ENCODE measurements at places on chromosomes 12 and 14.

DNA sequence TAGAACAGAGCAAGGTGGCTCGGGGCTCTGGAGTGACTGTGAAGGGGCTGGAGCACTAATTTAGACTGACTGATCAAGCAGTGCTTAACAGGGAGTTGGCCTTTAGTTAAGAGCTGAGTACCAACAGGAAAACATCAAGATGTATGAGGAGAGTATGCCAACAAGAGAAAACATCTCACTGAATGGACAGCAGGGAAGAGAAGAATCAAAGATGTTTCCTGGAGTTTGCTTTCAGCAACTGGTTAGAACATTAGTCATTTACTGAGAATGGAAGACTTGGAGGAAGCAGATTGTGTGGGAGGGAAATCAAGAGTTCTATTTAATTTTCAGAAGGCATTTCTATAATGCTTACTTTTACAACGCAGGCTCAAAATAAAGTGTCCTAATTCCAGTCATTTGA, 259.3 kb downstream of the ADAMTS20 start:
- no peak for DNase-seq

- DNase-seq = no peak
These were observed 32.9 kb downstream of the EVL start for GRCh38 chr14:100098171-100098570.

GRCh38 chr12:26360062-26360461, 164.7 kb downstream of the SSPN start:
- DNase-seq = no peak

DNA sequence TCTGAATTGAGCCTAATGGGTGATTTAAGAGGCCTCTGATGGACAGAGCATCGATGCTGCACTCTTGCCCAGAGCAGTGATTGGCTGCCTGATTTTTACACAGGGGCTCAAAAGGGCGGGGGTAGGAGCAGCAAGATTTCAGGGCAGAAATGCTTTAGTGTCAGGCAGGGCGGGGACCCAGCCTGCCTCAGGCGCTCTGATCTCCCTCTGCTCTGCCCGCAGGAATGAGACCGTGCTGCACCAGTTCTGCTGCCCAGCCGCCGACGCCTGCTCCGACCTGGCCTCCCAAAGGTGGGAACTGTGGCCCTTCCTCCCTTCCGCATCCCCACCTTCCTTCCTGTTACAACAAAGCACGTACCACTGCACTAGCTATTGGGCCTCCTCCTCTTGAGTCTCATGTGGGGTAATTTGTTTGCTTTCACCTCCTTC, 32.4 kb downstream of the IQSEC3 start:
- DNase-seq = no peak

DNA sequence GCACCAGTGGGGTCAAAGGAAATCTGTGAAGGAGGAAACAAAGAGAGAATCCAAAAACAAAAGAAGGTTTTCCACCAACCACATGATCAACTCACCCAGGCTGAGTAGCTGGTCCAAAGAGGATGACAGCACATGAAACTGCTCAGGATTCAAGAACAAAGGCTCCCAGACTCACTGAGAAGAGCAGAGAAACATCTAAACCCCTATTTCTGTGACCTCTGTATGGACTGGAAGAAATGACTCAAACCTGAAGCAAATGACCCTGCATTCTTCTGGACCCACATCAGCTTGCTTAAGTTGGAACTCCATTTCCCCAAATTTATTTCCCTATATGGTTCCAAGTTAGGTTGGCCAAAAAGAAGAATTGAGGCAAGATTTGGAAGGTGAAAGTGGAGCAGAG, 26.3 kb downstream of the TC2N start:
- no peak for DNase-seq

- no peak for DNase-seq
These were observed 432.6 kb downstream of the C12orf50 start for GRCh38 chr12:87596636-87597035.

- peak; percentile 29 for DNase-seq
These were observed 124.9 kb upstream of the ATXN7L3B start for GRCh38 chr12:74412606-74413230.

DNA sequence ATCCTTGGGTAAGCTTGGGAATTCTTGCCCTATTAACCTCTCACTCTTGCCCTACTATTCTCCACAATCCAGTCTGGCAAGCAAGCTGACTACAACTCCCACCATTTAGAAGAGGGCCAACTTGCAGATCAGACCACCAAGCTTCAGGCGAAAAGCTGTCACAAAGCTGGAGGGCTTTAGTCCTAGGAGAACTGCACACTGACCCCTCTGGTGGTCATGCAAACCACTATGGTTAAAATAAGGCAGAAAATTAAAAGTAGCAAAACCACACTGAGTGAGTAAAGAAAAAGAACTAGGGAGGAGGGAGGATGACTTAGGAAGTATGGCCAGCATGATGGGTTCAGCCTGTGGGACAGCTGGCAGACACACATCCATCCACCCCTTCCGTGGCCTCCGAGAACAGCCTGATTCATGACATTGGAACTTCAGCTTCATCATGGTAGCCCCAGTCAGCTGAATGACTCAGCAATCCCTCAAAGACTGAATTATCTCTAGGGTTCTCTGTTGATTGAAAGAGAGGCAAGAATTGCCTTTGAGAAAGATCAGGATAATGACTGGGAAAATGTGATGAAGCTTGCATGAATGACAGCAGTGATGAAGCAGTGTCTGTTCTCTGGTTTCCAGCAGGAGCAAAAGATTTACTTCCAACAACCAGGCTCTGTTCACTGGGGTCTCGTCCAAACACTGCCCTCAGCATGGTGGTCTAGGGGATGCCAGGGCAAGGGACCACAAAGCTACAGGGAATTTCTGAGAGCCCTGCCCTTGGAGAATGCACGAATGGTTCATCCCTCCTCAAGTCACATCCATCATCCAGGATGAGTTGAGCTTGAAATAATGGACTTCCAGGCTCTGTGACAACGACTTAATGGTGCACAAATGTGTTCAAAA, 24.4 kb downstream of the PITPNM2 start:
- DNase-seq = peak; percentile 73

DNA sequence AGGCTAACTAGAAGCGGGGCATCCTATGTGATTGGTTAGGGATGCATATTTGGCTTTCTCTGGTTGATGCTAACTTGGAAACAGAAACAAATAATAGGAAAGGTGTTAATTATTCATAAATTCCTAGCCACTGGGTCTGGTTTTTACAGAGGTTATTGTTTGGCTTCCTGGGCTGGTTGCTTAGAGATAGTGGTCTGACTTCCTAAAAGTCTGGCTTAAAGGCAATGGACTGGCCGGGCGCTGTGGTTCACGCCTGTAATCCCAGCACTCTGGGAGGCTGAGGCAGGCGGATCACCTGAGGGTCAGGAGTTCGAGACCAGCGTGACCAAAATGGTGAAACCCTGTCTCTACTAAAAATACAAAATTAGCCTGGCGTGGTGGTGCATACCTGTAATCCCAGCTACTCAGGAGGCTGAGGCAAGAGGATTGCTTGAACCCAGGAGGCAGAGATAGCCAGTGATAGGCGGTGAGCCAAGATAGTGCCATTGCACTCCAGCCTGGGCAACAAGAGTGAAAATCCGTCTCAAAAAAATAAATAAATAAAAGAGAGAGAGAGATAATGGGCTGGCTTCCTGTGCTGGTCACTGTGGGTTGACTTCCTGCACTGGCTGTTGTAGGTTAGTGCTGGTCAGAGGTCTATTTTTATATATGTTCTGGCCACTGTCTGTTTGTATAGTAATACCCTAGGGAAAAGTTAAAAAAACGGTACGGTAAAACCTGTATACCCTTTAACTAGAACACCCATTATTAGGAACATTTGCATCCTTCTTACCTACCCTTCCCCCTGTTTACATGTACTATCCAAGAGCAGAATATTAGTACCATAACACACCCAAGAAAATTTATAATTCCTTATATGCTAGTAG, 24.1 kb downstream of the OR6S1 start:
- no peak for DNase-seq

GRCh38 chr12:24739106-24739779, 209.7 kb downstream of the BCAT1 start:
- no peak for DNase-seq

- DNase-seq = no peak
These were observed 100.4 kb downstream of the EFCAB11 start for GRCh38 chr14:89853936-89854693.

DNA sequence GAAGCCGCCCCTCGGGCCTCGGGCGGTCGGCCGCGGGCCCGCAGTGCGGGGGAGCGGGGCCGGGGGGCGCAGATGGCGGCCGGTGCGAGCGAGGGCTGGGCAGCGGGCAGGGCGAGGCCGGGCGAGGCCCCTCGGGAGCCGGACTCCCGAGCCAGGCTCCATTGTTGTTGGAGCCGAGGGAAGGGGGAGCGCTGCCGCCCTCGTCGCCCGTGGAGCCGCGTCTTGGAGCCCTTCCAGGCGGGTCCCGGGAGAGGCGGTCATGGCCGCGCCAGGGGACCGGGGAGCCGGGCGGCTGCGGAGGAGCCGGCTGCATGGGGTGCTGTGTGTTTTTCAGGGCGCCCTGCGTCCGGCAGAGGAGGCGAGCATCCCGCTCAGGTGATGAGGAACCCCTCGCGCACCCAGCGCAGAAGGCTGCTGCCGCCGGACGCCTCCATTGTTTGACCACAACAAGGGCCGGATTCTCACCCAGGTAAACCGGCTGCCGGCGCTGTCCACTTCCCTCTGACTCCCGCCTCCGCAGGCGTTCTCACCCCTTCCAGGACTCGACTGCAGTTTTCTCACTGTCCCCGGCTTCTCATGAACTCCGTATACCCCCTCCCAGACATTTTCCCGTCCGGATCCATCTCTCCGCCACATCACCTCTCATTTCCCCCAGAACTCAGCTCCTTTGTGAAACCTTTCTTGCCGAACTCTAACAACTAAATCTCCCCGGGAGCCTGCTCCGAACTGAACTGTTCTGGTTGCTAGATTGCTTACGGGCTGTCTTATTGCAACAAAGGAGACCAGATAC, 732 bp downstream of the ZNF664 start:
- DNase-seq = peak; percentile 39

DNA sequence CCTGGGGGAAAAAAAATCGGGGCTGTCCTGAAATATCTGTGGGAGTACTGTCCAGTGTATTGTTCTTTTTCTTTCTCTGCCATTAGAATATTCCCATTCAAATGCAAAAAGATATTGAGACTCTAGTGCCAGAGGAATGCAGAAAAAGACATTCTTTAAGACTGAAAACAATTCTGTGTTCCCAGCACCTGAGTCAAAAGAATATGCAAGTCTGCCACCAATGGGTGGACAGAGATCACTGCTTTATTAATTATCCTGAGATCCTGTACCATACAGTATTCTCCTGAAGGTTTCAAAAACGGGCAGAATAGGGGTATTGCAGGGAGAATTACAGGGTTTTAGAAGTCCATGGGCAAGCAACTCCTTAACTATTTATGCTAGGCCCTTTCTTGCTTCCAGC, 361.8 kb downstream of the C12orf50 start:
- DNase-seq = peak; percentile 18

- DNase-seq = no peak
These were observed 1808.9 kb upstream of the SEL1L start for GRCh38 chr14:83342590-83342989.

DNA sequence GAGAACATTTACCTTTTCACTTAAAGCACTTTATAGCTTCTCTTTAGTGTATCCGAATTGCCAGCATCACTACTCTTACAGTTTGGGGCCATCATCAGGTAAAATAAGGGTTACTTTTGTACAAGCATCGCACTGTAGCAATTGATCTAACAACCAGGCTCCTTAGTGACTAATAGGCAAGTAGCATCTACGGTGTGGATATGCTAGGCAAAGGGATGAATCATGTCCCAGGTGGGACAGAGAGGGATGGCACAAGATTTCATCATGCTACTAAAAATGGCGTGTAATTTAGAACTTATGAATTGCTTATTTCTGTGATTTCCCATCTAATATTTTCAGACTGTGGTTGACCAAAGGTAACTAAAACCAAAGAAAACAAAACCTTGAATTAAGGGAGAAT, 582.3 kb downstream of the KCNH5 start:
- no peak for DNase-seq

GRCh38 chr14:90533591-90534021, 136.8 kb downstream of the CALM1 start:
- DNase-seq = no peak

GRCh38 chr12:33180918-33181317, 258.7 kb downstream of the SYT10 start:
- DNase-seq = no peak

DNA sequence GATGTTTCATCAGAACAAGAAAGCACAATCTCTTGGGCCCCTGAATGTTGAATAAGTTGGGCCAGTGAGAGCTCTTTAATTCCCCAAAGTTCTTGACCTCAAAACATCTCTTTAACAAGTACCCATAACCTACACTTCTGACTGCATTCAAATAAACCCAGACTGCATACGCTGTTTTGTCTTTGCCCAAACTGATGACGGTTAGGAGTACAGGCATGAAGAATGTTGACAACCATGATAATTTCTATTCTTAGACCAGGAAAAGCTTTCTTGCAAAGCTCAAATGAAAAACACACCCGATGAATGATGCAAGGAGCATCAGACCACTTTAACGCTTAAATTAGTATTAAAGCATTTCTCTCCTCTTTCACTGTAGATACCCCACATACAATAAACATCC, 11.7 kb upstream of the RAB3IP start:
- no peak for DNase-seq

- DNase-seq = peak; percentile 69
These were observed 176.7 kb upstream of the SEL1L start for GRCh38 chr14:81710232-81710845.

DNA sequence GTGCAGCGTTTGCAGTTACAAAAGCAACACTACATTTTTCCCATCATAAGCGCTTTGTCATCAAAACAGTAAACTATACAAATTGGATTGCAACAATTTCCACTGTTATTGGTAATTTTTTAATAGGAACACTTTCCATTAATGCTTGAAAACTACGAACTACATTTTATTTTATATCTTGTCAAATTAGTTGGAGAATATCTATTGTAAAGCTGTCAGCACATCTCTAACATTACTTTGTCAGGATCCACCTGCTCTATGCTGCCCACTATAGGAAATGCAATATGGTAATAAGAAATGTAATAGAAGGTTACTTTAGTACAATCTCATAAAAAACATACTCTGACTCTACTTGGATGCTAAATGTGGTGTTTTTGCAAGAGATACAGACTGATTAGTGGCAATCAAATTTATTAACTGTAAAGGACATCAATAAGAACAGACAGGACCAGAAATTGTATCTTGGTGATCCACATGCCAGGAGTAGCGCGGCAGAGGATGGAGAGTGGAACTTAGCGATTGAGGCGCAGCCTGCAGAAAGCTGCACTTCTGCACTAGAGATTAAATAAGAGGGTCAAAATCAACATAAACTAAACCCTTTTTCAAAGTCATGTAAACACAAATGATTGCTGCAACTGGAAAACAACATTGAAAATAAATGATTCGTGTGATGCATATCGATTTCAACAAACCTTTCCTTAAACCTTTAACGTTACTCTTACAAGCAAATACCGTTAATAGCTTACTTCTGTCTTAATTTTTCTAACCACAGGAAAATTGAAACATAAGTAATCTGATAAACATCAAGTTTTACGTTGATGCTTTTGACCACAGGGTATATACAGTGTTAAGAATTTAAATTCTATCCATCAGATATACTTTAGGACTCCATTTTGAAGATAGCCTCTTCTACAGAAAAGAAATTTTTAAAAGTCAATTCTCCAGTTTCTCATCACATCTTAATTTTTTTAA, 3.6 kb upstream of the ARID2 start:
- peak; percentile 75 for DNase-seq
